ENCODE measurements at places on chromosomes 5 and 9. TPM values are rescaled to one million over a fixed set of nuclear protein-coding genes. Genes with fewer than 3 reads are reported as not detected.

Gene LMBRD2
- total RNA-seq, result 5.8 TPM

DNA sequence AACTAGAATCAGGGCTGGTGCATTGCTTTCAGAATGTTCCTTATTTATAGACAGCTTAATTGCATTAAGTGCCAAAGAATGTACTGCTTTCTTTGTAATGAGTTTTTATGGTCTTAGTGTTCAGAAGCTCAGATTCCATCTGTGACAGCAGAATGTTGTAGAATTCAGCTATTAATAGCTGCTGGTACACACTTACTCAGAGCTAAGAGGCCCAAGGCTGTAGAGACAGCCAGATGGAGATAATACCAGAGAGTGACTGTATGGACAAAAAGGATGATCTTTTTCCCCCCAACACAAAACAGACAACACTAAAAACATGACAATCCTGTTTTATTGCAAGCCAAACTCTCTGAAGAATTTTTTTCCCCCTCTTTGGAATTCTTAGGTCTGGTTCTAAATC is 50.2 kb downstream of the PPP2R2B start:
- no peak for ATAC-seq

Gene PCDH12
- total RNA-seq, result 0.40 TPM

Gene JADE2
- 12.9 TPM for total RNA-seq

GRCh38 chr9:68493958-68494577 is 46.6 kb downstream of the TMEM252 start:
- no peak for ATAC-seq

Gene GFPT2
- total RNA-seq, result 1.1 TPM
